ENCODE measurements at places on chromosomes 11 and 22.

- DNase-seq: peak; percentile 96
Measured at GRCh38 chr11:125111343-125112207, at the start of gene TMEM218. Gene TMEM218, minus strand, starts transcription at chr11:125111626. Its CDS starts 9,385 bp downstream, at chr11:125102241.

- no peak for DNase-seq
Measured at GRCh38 chr11:111438846-111439520, 59.9 kb upstream of the POU2AF1 start.

DNA sequence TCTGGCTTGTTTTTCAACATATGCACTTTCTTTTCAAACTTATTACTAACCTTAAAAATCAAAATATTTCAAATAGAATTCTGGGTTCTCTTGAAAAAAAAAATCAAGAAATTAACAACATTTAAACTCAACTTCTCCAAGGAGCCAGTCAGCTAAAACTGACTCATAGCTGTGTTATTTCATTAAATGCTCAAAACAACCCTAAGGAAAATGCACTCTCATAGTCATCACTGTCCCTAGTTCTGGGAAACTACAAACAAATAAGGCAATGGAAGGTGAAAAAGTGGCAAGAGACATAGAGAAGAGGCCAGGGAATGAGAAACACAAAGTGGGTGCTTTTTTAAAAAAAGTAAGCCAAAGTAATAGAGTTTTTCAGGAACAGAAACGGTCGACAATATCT is 4.1 kb upstream of the ARHGAP20 start:
- DNase-seq: no peak

DNA sequence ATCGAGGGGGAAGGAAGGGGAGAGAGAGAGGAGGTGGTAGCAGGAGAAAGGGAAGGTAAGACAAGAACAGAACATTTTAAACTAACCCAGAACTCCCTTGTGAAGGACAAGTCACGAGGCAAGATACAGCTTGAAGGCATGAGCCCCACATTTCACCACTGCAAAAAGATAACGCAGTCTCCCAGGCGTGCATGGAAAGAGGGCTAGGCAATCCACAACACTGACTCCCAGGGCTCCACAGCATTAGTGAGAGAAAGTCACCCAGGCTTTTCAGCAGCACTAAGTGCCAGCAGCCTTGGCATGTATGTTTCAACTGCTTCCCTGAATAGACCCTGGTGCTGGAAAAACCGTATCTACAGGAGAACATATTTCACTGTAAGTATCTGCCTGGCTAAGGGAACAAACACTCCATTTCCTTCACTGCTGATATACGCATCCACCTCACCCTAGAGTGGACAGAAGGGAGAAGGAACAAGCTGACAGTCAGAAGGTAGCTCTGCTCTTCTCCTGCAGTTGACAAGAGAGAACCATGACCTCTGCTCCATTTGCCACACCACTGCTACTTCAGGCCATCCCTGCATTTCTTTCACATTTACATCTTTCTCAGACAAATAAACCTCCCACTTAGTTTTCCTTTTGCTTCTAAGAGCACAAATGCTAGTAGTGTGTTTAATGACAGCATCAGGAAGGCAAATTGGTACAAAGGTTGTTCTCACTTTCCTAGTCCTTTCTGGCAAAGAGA is 87.9 kb downstream of the AMBRA1 start:
- DNase-seq: no peak

GRCh38 chr11:122163053-122163819 is 47.2 kb upstream of the BLID start:
- no peak for DNase-seq

- DNase-seq: no peak
Measured at GRCh38 chr22:41525450-41526225, 18.6 kb downstream of the POLR3H start.
